ENCODE measurements at places on chromosomes 7 and 10. TPM values are rescaled to one million over a fixed set of nuclear protein-coding genes. Genes with fewer than 3 reads are reported as not detected.

- H3K36me3 ChIP-seq: no peaks in the 10 kb centered on the region
- DNase-seq: no peak
- no peaks in the 10 kb centered on the region for H3K4me1 ChIP-seq
- H3K4me3 ChIP-seq: no peak overlapping the region
These were observed 412.0 kb downstream of the CNTNAP2 start for GRCh38 chr7:146528581-146528980.

- H3K4me3 ChIP-seq: no peak overlapping the region
- DNase-seq: no peak
- H3K4me1 ChIP-seq: peaks cover 21% of the 10 kb centered on the region
- peak overlapping the region; percentile 21 for H3K27ac ChIP-seq
- H3K27me3 ChIP-seq: no peaks in the 10 kb centered on the region
These were observed 39.2 kb downstream of the WBP1L start for GRCh38 chr10:102782673-102783551.

DNA sequence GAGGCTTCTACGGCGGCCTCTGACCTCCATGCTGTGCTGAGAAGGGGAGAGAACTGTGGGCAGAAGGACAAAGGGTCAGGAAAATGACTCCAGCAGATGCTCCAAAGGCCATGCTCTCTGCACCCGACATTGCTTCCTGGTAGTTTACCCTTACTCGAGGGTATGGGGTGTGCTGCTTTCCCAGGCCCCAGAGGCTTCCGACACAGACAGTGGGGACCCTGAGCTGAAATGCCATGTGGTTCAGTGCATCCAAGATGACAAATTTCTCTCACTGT, 130.9 kb downstream of the PTPN20 start:
- no peak overlapping the region for H3K4me3 ChIP-seq
- no peaks in the 10 kb centered on the region for H3K36me3 ChIP-seq
- no peak for DNase-seq
- no peaks in the 10 kb centered on the region for H3K4me1 ChIP-seq

- no peak for DNase-seq
- no peak overlapping the region for H3K27ac ChIP-seq
- H3K27me3 ChIP-seq: peaks cover 10% of the 10 kb centered on the region
- no peaks in the 10 kb centered on the region for H3K36me3 ChIP-seq
- H3K4me3 ChIP-seq: no peak overlapping the region
These were observed 17.7 kb downstream of the CLIP2 start for GRCh38 chr7:74306730-74307469.

DNA sequence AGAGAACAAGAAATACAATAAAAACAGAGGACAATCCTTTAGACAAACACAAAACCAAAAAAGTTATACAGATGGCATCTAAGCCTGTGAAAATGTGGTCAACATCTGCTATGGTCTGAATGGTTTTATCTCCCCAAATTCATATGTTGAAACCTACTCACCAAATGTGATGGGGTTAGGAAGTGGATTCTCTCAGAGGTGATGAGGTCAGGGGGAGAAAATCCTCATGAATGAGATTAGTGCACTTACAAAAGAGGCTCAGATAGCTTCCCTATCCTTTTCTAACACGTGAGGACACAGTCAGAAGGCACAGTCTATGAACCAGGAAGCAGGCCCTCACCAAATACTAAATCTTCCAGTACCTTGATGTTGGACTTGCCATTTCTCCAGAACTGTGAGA, 147.8 kb upstream of the GPR22 start:
- H3K4me3 ChIP-seq: no peak overlapping the region
- no peaks in the 10 kb centered on the region for H3K27me3 ChIP-seq
- no peaks in the 10 kb centered on the region for H3K36me3 ChIP-seq
- no peaks in the 10 kb centered on the region for H3K4me1 ChIP-seq
- H3K27ac ChIP-seq: no peak overlapping the region

HMX2 gene
- total RNA-seq: not detected

CTAGE4 gene
- total RNA-seq: 0.75 TPM

OR2A12 gene
- total RNA-seq: not detected

TEX36 gene
- not detected for total RNA-seq

CPA1 gene
- total RNA-seq: not detected
